ELF-1 (cell line): ENCODE measurements at places on chromosomes 3 and 15.
A peak's percentile ranks its signal among the peaks of the same experiment; 100 is the strongest.

- no peak for DNase-seq
Observed at GRCh38 chr15:25478313-25478712, 39.5 kb upstream of the UBE3A start.

DNA sequence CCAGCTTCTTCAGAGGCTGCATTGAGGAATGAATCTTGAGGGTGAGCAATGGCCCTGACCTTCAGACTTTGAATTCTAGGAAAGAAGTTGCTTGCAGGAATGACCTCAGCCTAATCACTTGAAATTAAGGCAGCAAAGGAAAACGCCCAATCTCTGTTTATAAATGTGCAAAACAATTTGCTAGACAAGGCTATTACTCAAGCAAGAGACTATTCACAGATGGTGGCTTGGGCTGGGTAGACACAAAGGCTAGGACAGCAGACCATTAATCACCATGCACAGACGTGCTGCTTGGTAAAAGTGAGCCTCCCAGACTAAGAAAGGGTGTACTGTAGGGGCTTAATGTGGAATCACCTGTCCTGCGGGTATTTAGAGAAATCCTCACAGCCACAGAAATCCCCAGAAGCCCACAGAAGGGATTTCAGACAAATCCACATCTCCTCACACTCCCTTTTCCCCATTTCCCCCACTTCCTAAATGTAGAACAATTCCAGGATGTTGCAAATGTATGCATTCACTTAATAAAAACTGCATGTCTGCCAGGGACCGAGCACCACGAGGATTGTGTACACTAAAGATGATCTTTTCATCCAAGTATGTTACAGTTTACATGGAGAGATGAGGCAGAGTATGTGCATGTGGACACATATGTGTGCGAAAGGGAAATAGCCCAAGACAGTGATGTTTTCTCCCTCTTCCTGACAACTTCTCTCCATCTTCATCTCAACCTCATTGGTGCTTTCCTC lies 259.5 kb downstream of the THSD4 start:
- no peak for DNase-seq

DNA sequence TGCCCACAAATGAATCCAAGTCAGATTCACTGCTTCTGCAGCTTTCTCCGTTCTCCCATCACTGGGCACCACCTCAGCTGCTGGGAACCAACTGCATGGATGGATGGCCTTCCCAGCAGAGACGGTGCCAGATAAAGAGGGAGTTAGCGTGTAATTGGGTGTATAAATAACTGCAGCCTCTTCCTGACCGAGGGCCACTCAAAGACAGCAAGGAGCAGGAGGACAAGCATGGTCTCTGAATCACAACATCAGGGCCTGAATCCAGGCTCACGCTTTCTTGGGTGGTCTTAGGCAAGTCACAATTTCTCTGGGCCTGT lies 31.7 kb downstream of the TSPAN3 start:
- no peak for DNase-seq

- DNase-seq, result no peak
Observed at GRCh38 chr3:62892045-62892444, 16.8 kb upstream of the CADPS start.

- no peak for DNase-seq
Observed at GRCh38 chr3:101099791-101100190, 106.6 kb upstream of the ABI3BP start.

GRCh38 chr3:153180860-153181372 lies 18.9 kb downstream of the RAP2B start:
- no peak for DNase-seq

DNA sequence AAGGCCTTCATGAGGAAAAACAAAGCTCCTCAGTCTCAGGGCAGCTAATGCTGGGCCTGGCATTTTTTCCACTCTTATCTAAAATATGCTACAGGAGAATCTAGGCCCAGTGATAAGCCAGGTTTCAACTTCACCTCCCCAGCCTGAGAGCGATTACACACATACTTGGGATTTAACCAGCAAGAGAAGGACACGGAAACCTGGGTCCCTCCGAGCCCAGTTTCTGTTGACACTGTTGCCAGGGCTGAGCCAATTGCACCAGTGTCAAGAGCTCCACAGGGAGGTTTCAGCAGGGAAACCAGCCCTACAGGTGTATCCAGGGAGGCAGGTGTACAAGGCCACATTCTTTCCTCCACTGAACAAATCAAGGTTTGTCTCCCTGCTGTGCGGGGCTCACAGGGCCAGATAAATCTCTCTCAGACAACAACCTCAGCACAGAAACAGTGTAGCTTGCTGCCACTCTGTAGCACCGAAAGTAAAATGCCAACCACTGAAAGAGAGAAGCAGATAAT lies 85.4 kb downstream of the MAGI1 start:
- peak; percentile 89 for DNase-seq

DNA sequence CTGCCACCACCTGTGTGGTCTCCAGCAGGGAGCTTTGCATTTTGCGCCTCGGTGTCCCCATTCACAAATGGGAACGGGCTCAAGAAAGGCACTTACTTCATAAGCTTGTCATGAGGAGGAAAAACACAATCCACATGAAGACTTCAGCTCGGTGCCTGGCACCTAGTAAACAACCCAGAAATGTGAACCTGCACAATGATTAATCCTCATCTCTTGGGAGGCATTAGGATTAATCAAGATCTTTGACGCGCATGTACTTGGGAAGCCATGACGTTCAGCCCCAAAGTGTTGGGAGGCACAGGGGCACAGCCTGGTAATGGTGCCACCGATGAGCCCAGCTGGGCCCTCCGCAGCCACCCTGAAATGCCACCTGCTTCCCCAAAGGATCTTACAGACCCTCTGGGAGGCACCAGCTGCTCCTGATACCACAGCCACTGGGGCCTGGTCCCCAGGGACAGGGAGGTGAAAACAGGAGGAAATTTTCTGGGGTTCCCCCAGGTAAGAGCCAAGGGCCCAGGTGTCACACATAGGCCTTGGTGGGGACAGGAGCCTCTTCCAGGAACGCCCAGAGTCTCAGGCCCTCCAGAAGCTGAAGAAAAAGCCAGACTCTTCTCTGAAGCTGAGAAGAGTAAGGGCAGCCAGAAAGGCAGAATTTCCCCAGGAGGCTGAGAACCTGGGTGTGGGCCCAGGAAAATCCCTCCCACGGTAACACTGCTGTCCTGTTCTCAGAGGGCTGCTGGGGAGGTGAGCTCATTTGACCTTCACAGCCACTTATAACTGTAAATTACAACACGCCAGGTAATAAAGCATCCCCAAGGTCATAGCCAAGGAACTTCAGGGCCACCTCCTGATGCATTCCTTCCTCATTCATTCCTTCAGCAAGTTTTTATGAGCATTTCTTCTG lies 507.5 kb downstream of the SHQ1 start:
- DNase-seq, result no peak

GRCh38 chr3:37935290-37935668 lies 55.3 kb upstream of the VILL start:
- DNase-seq, result no peak

- DNase-seq, result peak; percentile 18
Observed at GRCh38 chr3:69385123-69385722, 665 bp downstream of the FRMD4B start.

DNA sequence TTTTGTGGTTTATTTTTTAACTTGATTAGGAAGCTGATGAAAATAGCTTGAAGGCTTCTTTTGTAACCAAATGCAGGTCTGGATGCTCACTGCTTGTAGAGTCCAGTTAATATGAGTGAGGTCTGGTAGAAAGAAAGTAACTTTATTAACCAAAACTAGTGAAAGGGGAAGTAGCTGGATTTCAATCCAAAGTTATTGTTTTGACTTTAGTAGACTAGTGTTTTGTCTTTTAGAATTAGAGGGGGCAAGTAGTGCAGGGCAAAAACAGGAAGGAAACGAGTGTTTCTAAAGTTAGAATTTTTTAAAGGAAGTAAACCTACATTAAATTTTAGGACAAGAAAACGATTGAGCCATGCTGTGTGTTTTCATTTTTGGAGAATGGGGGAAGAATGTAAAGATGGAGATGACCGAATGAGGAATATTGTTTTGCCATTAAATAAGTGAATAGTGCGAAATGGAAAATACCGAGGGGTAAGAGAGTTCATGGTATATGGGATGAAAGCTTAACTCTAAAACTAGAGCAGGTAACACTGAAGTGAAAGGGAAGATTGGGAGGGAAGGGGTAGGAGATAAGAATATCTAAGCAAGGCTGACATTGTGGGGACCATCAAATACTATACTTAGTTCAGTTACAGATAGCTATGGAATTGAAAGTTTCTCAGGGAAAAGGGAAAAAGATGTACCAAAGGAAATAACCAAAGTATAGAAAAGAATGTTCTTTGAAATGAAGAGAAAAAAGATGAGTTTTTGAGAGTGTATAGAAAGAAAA lies 40.0 kb downstream of the USP3 start:
- no peak for DNase-seq

- no peak for DNase-seq
Observed at GRCh38 chr3:195458316-195458717, 15.5 kb upstream of the ACAP2 start.

DNA sequence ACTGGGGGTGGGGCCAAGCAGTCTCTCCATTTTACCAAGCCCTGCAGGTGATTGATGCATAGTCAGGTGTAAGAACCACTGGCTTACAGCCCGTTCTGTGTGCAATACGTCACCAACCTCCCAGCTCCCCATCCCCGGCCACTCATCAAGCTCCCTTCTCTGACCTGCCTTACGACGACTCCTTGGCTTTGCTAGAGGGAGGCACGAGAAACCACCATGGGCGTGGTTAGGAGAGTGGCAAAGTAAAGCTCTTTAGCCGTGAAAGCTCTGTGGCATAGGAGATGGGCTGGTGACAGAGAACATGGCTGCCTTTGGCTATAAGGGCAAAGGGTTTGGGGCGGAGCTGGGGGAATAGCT lies 109.1 kb downstream of the BDH1 start:
- no peak for DNase-seq

- DNase-seq, result no peak
Observed at GRCh38 chr3:177541541-177541940, 344.3 kb upstream of the TBL1XR1 start.

DNA sequence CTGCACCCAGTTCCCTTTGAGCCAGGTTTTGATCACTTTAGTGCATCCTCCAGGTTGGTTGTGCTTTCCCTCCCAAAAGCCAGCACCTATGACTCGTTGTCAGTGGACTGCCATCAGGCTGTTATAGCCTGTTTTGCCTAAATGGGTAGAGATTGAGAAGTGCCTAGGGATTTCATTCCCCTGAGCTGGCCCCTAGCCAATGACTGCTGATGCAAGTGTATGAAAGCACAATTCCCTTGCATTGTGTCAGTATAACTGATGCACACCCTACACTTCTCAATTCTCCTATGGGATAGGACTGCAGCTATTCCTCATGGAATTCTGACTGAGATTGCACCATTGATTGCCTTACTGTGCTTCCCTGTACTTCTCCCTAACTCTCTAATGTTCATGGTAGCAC lies 102.1 kb upstream of the ARPP21 start:
- no peak for DNase-seq

DNA sequence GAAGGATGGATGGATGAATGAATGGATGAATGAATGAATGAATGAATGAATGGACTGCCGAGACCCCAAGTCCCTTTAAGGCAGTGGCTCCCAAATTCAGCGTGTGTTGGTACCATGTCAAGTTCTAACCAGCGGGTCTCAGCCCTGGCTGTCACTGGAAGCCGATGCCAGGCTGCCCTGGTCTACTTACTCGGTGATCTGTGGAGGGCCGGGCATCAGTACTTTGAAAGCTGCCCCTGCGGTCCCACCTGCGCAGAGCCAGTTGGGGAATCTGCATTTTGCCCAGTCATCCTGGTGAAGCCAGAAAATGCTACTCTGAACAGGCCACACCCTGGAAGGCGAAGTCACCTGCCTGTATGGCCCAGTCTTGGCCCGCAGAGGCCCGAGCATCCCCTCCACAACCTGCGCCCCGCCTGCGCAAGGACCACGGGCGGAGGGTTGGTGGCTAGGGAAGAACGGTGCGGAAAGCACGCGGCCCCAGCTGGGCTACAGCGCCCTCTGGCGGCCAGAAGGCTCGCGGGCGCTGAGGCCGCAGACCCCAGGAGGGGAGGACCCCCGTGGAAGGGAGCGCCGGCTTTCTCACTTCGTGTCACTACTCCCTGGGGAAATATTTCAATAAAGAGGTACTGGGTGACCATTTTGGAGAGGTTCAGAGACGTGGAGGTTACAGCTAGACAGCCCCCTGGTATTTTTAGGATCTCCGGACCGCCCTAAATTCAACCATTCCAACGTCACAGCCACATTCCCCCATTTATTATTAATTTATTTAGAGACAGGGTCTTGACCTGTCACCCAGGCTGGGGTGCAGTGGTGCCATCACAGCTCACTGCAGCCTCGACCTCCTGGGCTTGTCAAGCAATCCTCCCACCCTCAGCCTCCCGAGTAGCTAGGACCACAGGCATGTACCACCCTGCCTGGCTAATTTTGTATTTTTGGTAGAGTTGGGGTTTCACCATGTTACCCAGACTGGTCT lies 34.9 kb downstream of the PRKCD start:
- peak; percentile 84 for DNase-seq

GRCh38 chr3:53067567-53067966 lies 21.7 kb upstream of the SFMBT1 start:
- DNase-seq, result peak; percentile 36

- no peak for DNase-seq
Observed at GRCh38 chr3:14403619-14404155, 1.3 kb downstream of the SLC6A6 start.

GRCh38 chr3:62372621-62373041 lies 719 bp downstream of the FEZF2 start:
- DNase-seq, result peak; percentile 67

DNA sequence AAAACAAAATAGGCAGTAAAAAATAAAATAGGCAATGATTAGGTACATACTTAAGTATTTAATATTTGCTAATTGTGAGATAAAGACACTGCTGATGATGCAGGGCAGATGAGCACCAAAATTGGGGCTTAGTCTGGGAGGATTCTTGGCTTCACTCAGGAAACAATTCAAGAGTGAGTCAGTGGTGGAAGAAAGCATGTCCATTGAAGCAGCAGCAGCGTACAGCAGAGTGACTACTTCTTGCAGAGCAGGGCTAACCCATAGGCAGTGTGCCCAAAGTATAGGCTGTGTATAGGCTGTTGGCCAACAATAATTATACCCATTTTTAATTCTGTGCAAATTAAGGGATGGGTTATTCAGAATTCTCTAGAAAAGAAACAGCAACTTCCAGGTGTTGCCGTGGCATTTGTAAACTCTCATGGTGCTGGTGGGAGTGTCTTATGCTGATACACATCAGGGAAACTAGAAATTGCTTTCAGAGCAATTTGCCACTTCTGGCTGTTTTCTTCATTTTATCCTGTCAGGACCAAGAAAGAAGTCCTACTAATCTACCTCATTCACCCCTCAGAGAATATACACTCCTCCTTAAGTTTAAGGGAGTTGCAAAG lies 317.3 kb upstream of the NAALADL2 start:
- DNase-seq, result no peak

GRCh38 chr3:107235928-107236315 lies 141.3 kb upstream of the CCDC54 start:
- peak; percentile 26 for DNase-seq

- DNase-seq, result no peak
Observed at GRCh38 chr15:97893967-97894366, 66.5 kb upstream of the ARRDC4 start.
